ENCODE measurements at places on chromosomes 5 and 9. TPM values are rescaled to one million over a fixed set of nuclear protein-coding genes. Genes with fewer than 3 reads are reported as not detected.
A peak's percentile ranks its signal among the peaks of the same experiment; 100 is the strongest.

DNA sequence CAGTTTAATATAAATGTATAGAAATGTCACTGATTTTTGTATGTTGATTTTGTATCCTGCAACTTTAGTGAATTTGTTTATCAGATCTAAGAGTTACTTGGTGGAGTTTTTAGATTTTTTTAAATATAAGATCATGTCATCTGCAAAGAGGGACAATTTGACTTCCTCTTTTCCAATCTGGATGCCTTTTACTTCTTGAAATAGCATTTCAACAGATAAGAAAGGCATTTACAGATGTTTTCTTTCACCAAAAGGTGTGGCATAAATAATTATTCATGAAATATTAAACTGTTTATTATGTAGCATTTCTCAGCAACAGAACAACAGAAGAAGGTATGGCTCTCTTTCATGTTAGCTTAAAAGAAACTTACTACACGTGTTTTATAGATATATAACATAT is 34.9 kb upstream of the NIPBL start:
- H3K36me3 ChIP-seq: no peaks in the 10 kb centered on the region
- DNase-seq: no peak
- no peak overlapping the region for H3K4me3 ChIP-seq
- no peaks in the 10 kb centered on the region for H3K4me1 ChIP-seq
- no peaks in the 10 kb centered on the region for H3K27me3 ChIP-seq

DNA sequence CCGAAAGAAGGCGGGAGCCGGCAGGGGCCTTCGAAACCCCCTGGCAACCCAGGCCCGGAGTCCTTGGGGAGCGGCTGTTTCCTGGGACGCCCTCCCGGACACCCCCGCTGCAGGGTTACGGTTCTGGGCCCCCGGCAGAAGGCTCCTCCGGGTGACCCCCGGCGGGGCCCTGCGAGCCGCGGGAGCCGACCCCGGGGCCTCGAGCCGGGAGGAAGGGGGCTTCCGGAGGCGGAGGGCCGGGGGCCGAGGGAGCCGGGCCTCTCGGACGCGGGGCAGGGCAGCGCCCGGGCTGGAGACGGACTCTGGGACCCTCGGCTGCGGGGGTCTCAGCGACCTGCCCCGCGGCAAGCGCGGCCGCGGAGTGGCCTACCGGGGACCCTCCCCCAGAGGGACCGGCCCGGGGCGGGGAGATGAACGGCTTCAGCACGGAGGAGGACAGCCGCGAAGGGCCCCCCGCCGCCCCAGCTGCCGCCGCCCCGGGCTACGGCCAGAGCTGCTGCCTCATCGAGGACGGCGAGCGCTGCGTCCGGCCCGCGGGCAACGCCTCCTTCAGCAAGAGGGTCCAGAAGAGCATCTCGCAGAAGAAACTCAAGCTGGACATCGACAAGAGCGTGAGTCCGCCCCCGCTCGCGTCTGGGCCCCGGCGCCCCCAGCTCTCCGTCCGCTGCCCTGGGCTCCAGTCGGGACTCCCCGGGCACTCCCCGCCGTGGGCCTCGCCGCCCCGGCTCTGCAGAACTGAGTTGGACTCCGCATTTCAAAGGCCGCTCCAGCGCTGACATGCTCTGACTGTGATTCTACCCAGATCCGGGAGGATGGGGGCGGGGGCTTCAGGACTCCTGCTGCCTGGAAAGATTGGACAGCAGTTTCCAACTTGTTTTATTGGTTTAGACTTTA is 645 bp downstream of the SAP30L start:
- H3K4me1 ChIP-seq: peaks cover 7% of the 10 kb centered on the region
- H3K27ac ChIP-seq: peak overlapping the region; percentile 77
- no peaks in the 10 kb centered on the region for H3K36me3 ChIP-seq
- H3K27me3 ChIP-seq: no peaks in the 10 kb centered on the region
- peak overlapping the region; percentile 98 for H3K4me3 ChIP-seq
- DNase-seq: peak; percentile 29

DNA sequence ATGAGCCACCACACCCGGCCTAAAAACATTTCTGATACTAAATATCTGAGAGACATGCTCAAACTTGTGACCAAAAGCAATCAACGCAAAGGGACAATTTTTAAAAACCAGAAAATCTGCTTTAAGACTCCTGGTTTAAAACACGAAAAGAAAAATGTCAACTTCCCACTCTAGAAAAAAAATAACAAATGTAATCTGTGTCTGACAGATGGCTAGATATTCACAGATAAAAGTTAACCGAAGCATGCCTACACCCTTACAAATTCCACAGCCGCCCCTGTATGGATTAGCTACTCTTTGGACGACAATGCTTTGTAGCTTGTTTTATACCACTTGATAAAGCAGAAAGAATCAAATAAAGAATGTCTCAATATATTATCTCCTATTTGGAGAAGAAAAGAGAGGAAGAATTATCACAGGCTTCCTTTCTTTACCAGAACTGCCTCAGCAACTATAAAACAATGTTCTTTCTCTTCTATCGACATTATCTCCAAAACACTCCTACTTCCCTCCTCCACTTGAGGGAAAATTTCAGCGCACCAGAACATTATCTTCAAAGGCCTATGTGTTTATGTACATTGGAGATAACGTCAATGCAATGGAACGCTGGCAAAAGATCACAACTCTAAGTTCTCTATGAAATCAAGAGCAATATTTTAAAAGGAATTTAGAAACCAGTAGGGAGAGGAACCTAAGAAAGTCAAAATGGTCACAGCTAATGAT is 26.2 kb downstream of the CEMIP2 start:
- H3K4me3 ChIP-seq: no peak overlapping the region
- DNase-seq: no peak
- no peaks in the 10 kb centered on the region for H3K36me3 ChIP-seq
- H3K27ac ChIP-seq: no peak overlapping the region

Gene LCP2
- total RNA-seq: 41.4 TPM

Gene COL5A1
- 12.1 TPM for total RNA-seq

DNA sequence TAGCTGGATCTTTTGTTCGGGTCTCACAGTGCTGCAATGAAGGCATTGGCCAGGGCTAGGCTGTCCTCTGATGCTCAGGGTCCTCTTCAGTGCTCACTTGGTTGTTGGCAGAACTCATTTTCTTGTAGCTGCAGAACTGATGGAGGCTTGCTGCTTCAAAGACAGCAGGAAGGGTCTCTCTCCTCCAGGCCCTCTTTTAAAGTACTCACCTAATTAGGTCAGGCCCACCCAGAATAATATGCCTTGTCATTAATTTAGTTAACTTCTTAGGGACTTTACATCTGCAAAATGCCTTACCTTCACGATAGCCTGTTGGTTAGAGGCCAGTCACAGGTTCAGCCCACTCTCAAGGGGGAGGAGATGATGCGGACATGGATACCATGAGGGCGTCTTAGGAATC is 114.7 kb downstream of the FBXL7 start:
- no peaks in the 10 kb centered on the region for H3K36me3 ChIP-seq
- DNase-seq: no peak
- no peak overlapping the region for H3K4me3 ChIP-seq
- no peaks in the 10 kb centered on the region for H3K27me3 ChIP-seq
- H3K27ac ChIP-seq: no peak overlapping the region

DNA sequence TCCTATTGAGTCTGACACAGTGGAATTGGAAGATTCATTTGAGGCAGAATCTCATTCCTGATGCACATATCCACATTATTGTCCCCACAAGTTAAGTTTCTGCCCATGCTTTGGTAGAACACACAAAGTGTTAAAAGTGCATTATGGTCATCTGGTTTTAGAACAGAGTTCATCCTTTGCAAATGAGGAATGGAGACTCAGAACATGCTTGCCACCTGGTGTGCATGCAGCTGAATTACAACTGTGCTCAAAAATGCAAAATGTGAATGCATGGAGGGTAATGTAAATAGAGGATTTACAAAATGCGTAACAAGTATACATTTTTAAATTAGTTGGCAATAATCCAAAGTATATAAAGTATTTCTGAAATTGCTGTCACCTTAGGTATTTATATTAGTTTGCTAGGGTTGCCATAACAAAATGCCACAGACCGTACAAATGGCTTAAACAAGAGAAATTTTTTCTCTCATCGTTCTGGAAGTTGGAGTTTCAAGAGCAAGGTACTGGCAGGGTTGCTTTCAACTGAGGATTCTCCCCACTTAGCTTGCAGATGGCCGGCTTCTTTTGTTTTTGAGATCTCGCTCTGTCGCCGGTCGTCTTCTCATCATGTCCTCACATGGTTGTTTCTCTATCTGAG is 671.1 kb downstream of the TAF11L14 start:
- H3K4me3 ChIP-seq: no peak overlapping the region
- no peak overlapping the region for H3K27ac ChIP-seq
- no peaks in the 10 kb centered on the region for H3K36me3 ChIP-seq

- no peaks in the 10 kb centered on the region for H3K4me1 ChIP-seq
- no peak overlapping the region for H3K4me3 ChIP-seq
- H3K27me3 ChIP-seq: no peaks in the 10 kb centered on the region
- no peak overlapping the region for H3K27ac ChIP-seq
- H3K36me3 ChIP-seq: no peaks in the 10 kb centered on the region
Measured at GRCh38 chr5:53321073-53321472, 159.4 kb upstream of the FST start.

DNA sequence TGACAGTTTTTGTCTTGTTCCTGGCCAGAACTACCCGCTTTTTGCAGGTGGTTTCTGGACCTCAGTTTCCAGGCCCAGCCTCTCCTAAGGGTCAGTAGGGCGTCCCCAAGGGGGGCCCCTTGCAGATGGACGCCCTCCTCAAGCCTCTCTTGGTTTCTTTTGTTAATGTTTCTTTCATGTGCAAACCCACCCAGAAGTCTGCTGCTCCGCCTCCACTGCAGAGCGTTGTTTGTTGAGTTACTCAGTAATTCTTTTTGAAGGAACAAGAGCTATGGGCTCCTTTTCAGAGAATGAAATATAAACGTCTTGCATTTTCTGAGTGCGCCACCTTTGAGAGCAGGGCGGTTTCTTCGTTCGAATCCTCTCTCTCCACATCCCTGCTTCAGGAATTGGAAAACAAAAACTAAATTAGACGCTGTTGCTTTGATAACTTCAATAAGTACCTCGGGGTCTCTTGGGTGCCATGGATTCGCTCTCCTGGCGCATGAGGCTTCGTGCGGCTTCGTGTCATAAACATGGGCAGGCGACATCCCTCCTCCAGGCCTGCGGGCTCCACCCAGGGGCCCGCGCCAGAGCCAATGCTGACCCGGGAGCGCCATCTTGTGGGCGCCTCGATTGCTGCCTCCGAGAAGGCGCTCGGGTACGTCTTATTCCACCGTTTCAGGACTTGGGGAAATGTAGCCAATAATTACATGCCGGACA is 38.3 kb upstream of the CKMT2 start:
- no peak overlapping the region for H3K27ac ChIP-seq
- no peaks in the 10 kb centered on the region for H3K36me3 ChIP-seq
- no peaks in the 10 kb centered on the region for H3K27me3 ChIP-seq
- H3K4me3 ChIP-seq: no peak overlapping the region

DNA sequence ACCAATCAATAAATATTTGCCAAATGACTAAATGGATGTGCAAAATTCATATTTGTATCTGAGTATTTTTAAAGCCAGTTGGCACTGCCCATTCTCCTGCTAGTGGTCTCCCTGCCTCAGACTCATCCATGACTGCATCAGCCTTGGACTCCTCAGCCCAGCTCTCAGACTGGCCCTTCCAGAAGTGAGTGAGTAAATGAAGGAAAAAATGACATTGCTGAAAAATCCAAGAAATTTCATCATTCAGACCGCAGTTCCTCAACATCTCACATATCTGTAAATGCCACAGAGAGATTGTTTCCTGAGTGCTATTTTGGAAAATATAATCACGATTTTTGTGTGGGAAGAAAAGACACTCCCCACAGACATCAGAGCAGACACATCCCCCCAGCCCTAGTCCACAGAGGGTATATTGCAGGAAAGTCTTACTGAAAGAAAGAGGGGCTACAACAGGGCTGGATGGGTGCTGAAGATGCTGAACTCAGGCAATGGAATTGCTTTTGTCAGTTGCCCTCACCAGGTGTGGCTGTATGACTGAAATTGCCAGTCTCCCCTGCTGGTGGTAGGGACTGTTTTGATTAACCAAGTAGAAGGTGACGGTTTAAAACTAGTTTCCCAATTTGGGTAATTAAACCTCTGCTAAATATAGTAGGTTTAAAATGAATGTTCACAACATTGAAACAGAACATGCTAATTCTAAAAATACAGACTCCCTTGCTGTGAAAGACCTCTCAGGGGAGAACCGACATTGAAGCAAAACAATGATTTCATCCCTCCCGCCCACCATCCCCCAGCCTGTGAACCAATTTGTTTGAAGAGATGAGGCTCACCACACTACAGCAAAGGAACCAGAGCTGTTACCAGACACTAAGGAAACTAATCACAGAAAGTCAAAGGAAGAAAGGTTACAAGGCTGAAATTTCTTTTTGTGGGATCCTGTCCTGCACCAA is 158.8 kb downstream of the DEPDC1B start:
- DNase-seq: no peak
- peak overlapping the region; percentile 8 for H3K27ac ChIP-seq
- no peaks in the 10 kb centered on the region for H3K27me3 ChIP-seq
- no peak overlapping the region for H3K4me3 ChIP-seq
- no peaks in the 10 kb centered on the region for H3K4me1 ChIP-seq
- H3K36me3 ChIP-seq: no peaks in the 10 kb centered on the region

GRCh38 chr9:2107906-2108451 is 92.8 kb downstream of the SMARCA2 start:
- no peak overlapping the region for H3K4me3 ChIP-seq
- no peak overlapping the region for H3K27ac ChIP-seq
- no peaks in the 10 kb centered on the region for H3K36me3 ChIP-seq
- DNase-seq: no peak
- H3K27me3 ChIP-seq: no peaks in the 10 kb centered on the region

Gene LCNL1
- not detected for total RNA-seq

Measured in breast epithelium (tissue), 4 donors.